ENCODE measurements at places on chromosomes 7 and 10.

GRCh38 chr10:107561136-107561650, 396.7 kb upstream of the SORCS1 start:
- no peak for DNase-seq

- DNase-seq: no peak
Measured at GRCh38 chr10:90321132-90321816, 536.6 kb downstream of the HTR7 start.

GRCh38 chr10:122532601-122533296, 27.8 kb upstream of the DMBT1 start:
- DNase-seq: no peak

GRCh38 chr7:155864271-155864985, 52.2 kb upstream of the SHH start:
- DNase-seq: no peak

DNA sequence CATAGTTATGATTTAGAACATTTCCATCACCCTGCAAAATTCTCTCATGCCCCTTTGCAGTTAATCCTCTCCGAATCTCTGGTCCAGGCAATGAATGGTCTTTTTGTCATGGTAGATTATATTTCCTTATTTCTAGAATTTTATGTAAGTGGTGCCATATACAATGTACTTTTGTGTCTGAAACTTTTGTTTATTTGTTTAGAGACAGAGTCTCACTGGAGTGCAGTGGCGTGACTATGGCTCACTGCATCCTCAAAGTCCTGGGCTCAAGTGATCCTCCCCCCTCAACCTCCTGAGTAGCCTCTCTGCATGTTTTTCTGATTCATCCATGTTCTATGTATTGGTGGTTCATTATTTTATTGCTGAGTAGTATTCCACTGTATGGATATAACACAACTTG, 23.2 kb upstream of the PDK4 start:
- DNase-seq: no peak
